ENCODE measurements at places on chromosomes 2 and 18.
A peak's percentile ranks its signal among the peaks of the same experiment; 100 is the strongest.

- no peak for DNase-seq
Measured at GRCh38 chr2:143524119-143524553, 394.9 kb downstream of the ARHGAP15 start.

DNA sequence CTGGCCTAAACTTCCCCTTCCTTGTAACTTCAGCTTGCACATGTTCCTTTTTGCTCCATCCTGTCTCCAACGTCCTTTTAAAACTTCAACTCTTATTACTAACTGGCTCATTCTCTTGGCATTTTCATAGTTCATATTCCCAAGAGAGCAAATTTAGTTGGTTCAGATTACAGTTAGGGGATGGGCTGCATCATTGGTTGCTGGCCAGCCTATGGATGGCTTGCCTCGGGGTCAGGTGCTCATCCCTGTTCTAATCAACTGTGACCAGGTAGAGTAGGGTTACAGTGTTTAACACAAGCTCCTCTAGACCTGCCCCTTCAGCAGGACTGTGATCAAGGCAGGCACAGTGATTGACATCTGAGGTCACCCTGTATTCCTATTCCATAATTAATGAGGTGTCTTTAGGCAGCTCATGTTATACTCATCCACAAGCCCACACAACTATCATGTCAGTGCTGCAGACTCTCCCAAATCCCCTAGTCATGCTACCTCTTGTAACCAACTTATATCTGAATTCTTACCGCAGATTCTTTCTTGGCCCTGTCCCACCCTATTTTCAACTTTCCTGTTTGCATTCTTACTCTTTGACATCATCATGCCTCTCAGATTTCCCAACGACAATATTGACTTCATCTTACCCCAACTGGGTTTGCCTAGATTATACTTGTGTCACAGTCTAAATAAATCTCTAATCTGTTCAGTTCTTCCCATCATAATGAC lies 293.3 kb downstream of the MTX2 start:
- DNase-seq = peak; percentile 85

- no peak for DNase-seq
Measured at GRCh38 chr2:71303849-71304248, 27.7 kb upstream of the ZNF638 start.

DNA sequence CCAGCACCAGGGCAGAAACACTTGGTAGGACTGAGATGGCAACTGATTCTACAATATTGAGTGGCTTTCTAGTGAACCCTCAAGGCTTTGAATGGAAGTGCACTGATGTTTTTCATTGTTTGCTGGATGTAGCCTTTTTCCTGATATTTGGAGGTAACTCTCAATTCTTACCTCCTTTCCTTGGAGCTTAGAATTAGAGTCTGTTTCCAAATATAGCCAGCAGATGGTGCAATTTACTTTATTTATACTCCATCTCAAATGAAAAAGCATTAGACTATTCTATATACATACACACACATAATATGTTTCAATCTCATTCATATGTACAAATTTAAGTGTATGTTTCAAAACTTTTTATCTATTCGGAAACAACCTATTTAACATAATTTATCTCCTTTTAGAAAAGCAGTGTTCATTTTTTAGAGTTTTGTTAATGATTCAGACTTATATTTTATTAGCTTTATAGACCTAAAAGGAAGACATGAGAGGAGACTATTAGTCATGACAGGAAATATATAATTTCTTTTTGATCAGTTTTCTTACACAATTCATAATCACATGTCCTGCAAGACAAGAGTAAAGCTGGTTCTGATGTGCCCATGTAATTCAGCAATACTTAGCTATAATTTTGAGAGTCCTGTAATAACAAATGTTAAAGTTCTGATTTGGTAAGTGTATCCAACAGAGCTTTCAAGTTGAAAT lies 124.8 kb downstream of the NUP35 start:
- peak; percentile 65 for DNase-seq

DNA sequence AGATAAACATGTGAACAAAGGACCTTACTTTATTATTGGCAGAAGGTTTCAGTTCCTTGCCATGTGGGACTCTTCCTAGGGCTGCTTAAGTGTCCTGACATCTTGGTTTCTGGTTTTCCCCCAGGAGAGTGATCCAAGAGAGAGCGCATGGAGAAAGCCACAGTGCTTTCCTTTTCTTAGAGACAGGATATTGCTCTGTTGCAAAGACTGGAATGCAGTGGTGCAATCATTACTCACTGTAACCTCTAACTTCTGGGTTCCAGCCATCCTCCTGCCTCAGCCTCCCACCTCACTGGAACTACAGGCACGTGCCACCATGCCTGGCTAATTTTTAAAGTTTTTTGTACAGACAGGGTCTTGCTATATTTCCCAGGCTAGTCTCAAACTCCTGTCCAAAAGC lies 38.1 kb upstream of the TCF7L1 start:
- DNase-seq = no peak

- DNase-seq = no peak
Measured at GRCh38 chr2:175872721-175873120, 129.3 kb downstream of the LNPK start.

- DNase-seq = peak; percentile 29
Measured at GRCh38 chr2:176471949-176472348, 202.7 kb downstream of the MTX2 start.

DNA sequence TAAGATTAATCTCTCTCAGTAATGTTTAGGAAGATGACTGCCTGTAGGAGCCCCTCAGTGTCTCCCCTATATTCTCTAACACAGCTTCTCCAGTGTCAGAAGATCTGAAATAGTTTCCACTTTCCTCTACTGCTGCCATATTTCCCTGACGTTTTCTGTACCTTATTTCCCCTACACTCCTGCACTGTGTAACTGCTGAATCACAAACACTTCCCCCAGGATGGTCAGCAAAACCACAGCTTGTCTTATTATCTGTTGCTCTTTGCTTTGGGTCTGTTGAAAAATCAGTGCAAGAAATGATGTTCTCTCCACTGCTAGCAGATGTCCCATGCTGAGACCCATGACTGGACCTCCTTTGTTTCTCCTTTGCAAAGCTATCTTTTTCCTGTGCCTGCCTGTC lies 441.7 kb downstream of the EPHA4 start:
- DNase-seq = no peak

DNA sequence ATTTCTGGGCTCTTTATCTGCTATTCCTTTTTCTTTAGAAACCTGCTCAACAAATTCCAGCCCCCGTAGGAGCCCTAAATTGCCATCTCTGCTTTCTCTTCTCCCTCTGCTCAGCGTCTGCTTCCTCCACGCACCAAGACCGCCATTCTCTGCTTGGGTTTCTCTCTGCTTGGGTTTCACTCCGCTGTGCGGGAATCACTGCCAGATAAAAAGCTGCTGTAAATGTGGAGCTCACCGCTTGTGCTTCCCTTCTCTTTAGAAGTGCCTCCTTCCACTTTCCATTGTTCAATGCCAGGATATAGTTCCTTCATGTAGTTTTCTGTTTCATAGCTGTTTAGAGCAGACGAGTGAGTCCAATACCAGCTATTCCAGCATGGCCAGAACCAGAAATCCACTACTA lies 45.9 kb downstream of the TMEM237 start:
- no peak for DNase-seq

GRCh38 chr2:120161190-120161589 lies 62.0 kb downstream of the TMEM185B start:
- no peak for DNase-seq

DNA sequence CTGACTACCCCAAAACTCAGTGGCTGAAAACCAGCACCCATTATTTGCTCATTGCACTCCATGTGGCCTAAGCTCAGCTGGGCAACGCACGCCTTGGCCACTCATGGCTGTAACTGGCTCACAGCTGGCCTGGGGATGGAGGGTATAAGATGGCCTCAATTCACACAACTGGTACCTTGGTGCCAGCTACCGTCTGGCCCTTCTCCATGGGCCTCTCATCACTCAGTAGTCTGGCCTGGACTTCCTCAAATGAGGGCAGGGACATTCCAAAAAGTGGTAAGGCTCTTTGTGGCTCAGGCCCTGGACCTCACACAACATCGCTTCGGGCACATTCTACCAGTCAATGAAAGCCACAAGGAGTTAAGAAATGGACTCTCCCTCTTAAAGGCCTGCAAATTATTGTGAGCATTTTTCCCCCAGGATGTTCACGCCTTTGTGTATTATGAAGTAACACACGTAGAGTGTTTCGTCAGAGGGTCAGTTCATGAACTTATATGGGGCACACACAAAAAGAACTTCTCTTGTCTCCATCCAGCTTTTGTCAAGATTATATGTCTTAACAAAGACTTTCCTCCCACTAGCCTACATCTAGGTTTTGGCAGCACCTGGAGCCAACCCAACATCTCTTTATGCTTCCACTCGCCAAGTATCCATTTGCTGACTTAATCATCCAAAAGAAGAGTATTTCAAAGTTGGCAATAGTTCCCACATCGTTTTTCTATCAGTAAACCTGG lies 145.2 kb downstream of the CCBE1 start:
- DNase-seq = no peak

DNA sequence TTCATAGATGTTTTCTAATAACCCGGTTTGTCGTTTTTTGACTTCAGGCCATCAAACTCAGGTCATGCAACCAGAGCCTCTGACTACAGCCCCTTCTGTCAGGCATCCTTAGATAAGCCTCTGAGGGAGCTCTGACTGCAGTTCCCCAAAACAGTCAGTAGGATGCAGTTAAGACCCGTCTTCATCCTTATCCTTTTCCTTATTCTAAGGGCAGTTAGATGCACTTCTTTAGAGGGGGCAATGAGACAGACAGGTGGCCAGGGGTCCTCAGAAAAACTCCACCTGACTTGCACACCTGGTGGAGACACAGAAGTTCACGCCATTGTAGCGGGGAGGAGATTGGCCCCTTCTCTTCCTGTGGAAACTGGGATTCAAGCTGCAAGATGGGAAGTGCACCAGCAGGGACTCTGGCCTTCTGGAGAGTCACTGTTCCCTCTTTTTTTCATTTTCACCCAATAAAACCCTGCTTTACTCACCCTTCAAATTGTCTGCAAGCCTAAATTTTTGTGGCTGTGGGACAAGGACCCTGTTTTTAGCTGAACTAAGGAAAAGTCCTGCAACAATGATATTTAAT lies 104.8 kb upstream of the TFPI start:
- no peak for DNase-seq

DNA sequence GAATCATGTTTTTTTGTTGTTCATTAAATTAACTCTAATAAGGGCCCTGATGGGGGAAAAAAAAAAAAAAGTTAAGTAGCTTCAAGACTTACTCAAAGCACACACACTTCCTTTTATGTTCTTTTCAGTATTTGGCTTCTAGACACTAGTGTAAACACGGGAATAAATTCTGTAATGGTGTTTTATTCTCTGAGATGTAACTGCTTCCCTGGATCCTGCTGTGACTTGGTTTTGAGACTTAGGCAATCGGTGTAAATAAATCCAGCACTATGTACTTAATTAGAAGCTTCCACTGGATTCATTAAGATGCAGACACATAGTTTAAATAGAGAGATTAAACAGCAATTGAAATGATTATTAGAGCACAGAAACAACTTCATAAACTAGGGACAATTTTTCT lies 26.1 kb upstream of the AP1S3 start:
- no peak for DNase-seq

DNA sequence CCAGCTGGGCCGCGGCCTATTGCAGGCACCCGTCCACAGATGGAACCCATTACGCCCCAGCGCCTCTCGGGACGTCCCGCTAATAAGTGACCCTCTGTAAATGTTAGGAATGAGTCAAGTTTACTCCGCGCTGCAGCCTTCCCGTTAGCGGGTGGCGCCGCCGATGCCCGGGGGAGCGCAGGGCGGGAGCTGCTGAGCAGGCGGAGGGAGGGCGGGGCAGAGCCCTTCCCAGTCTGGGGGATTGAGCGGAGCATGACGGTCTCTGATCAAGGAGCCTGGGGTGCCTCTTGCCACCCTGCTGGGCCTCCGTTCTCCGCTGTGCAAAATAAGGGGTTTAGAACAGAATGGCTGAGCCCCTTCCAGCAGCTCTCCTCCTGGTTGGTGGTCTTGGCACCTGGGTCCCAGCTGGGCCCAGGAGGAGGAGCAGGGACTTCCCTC lies 10.5 kb downstream of the CROCC2 start:
- DNase-seq = peak; percentile 55

GRCh38 chr2:134275058-134275862 lies 21.4 kb downstream of the MGAT5 start:
- DNase-seq = no peak

GRCh38 chr18:60372596-60372995 lies at the start of gene MC4R:
Gene MC4R (minus strand): TSS chr18:60372775. CDS start chr18:60372349, 426 bp downstream.
- DNase-seq = peak; percentile 98

GRCh38 chr18:32450026-32450691 lies 20.5 kb downstream of the GAREM1 start:
- DNase-seq = no peak

GRCh38 chr18:70190529-70190928 lies 15.0 kb downstream of the RTTN start:
- DNase-seq = no peak

- no peak for DNase-seq
Measured at GRCh38 chr18:70058916-70059315, 111.2 kb upstream of the CD226 start.

DNA sequence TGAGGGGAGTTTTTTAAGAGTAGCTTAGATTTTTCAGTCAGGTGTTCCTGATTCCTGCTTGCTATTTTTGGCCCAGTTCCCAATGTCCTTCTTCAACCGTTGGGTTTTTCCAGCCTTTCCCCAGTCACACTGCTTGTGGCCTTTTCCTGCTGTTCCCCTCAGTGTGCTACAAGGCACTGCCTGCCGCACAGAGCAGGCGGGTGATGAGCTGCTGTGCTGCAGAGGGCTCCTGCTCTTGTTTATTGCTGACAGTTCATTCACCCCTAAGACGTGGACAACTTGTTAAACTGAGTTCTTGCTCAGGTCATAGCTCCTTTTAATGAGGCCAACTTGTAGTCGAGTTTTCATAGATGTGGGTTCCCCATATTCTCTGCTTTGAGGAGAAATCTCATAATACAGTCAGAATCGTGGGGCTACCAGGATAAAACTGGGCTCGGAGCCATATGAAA lies 20.6 kb downstream of the EIF4E2 start:
- no peak for DNase-seq

- no peak for DNase-seq
Measured at GRCh38 chr2:84687498-84688149, 171.3 kb downstream of the DNAH6 start.

- DNase-seq = no peak
Measured at GRCh38 chr2:157891643-157892041, 15.5 kb upstream of the ACVR1 start.

- DNase-seq = no peak
Measured at GRCh38 chr2:80351231-80351630, 46.7 kb upstream of the LRRTM1 start.

GRCh38 chr18:11296946-11297345 lies 147.6 kb upstream of the PIEZO2 start:
- DNase-seq = no peak

DNA sequence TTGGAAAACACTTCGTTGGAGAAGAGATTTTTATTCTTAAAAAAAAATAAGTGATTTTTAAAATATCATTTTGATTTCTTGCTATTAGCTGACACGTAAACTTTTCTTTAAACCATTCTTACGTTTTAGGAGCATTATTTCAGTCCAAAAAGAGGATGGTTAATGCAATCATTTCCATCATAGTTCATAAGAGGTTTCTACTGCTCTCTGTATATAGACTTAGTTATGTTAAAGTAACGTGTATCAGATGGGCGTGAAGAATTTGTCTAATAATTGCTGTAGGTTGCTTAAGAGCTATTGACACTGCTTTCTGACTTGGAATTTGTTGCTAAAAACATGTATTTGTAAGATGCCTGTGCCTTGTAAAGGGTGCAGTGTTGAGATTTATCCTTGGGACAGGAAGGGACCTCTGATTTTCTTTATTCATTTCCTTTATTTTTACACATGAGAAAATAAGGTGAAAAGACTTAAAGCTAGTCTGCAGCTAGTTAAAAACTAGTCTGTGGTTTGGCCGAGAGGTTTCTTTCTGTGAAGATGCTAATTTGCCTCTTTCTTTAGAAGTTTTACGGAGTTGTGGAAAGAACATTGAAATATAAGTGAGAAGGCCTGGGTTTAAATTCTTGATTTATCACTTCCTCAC lies 2.9 kb downstream of the ANKRD12 start:
- no peak for DNase-seq
